ENCODE measurements at places on chromosomes 7 and 10.

DNA sequence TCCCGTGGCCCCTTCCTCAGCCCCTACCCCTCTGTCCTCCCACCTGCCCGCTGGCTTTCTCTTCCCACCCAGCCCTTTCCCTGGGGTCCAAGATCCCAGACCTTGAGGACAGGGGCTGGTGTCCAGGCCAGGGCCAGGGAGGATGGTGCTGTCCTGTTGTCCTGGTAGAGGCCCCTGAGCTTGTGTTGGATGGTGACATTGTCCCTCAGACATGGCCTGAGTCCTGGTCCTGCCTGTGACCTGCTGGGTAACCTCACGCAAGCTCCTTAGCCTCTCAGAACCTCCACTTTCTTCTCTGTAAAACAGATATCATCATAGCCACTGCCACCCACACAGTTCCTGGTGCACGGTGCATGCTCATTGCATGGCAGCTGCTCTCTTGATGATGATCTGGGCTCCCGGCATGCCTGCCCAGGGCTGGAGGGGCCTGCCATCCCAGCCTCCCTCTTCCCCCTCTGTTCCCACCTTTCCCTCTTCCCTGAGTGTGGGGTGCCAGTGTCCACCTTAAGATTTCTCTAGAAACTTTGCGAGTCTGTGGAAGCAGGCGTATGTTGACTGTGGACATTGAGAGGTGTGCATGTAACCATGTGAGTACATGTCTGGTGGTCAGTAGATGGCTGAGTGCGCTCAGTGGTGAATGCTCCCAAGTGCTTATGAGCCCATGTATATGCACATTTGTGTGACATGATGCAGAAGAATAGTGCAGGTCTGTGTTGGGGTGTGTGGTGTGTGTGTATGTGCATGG, 60.4 kb downstream of the NEURL1 start:
- no peak for DNase-seq

DNA sequence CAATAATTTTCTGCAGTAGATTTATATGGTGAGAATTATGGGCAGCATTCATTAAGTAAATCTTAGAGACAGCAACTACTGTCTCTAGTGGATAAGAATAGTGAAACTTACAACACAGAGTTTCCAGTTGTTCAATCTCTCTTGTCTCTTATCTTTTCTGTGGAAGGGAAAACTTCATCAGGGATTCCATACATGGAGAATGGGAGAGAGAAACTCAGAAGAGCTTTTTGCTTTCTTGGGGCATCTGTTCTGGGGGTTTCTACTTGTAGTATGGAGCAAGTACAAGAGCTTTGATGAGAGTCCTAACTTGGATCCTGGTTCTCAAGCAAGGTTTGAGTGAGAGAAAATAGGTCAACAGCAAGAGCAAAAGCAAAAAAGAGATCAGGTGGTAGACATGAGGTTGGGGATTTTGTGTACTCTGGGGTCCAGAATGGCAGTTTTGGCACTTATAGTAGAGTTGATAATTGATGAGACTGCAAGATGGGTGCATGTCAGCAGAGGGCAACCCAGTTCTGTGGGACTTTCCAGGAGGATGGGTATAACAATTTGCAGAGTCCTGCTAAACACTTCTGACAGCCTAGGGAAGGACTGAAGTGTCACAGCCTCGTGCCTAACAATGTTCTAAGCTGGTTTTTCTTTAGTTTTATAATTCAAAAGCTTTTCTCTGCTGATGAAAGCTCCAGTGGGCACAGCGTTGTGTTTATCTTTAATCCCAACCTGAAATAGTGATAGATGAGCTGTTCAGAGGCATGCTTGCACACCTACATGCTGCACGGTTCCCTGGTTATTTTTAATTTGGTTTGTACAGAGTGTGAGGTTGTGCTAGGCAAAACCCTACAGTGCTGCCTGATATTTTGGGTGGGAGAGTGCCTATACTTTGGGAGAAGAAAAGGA, 32.0 kb upstream of the STRIP2 start:
- DNase-seq, result no peak

- DNase-seq, result no peak
Measured at GRCh38 chr7:38294926-38295325, 21.5 kb upstream of the TARP start.

DNA sequence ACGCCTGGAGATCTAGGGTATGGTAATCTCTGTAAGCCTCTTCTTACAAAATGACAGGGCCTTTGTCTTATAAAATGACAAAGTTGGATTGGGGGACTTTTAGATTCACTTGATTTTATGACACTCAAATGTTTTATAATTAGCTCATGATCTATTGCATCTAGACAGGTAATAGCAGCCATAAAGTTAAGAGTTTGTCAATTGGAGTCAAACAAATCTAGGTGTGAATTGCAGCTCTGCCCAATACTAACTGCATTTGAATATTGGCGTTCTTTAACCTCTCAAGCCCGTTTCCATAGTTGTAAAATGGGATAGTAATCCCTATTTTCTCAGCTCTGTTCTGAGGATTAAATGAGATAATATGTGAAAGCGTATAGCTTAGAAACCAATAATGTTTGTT, 14.1 kb upstream of the MRC1 start:
- no peak for DNase-seq

- DNase-seq, result no peak
Measured at GRCh38 chr10:51707392-51707791, 8.0 kb upstream of the CSTF2T start.

GRCh38 chr7:50775231-50775630, 7.5 kb downstream of the GRB10 start:
- DNase-seq, result no peak

GRCh38 chr7:139682136-139683013, 95.4 kb downstream of the HIPK2 start:
- DNase-seq, result no peak

DNA sequence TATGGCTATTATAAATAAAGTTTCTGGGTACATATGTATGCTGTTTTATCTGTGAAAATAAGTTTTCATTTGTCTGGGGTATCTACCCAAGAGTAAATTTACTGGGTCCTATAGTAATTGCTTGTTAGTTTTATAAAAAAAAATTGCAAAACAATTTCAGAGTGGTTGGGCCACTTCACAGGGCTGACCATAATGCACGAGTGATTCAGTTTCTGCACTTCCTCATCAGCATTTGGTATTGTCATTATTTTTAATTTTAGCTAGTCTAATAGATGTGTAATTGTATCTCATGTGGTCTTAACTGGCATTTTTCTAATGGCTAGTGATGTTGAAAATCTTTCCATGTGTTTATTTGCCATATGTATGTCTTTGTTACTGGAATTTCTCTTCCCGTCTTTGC, 452.4 kb upstream of the AKR1E2 start:
- no peak for DNase-seq

- DNase-seq, result no peak
Measured at GRCh38 chr10:11881477-11882417, 58.6 kb downstream of the PROSER2 start.

GRCh38 chr7:45703373-45703821, 129.2 kb downstream of the ADCY1 start:
- no peak for DNase-seq

- DNase-seq, result no peak
Measured at GRCh38 chr10:101131962-101132635, 999 bp downstream of the TLX1 start.
